ENCODE measurements at places on chromosomes 6 and 20.

- DNase-seq: no peak
Measured at GRCh38 chr6:2988094-2988425, 11.6 kb upstream of the NQO2 start.

- no peak for DNase-seq
Measured at GRCh38 chr6:157503018-157503747, 122.2 kb downstream of the ZDHHC14 start.

DNA sequence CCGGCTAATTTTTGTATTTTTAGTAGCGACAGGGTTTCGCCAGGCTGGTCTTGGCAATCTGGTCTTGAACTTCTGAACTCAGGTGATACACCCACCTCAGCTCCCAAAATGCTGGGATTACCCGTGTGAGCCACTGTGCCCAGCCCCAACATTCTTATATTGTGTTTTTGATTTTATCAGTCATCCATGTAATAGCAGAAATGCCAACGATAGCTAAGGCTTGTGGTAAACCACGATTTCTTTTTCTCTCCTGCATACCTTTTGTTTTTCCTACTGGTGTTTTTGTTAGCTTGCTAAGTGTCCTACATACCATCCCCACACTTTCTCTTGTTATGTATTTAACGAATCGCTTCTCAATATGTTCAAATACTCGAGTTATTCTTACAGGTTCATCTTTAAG lies 12.1 kb downstream of the PHACTR2 start:
- DNase-seq: no peak

DNA sequence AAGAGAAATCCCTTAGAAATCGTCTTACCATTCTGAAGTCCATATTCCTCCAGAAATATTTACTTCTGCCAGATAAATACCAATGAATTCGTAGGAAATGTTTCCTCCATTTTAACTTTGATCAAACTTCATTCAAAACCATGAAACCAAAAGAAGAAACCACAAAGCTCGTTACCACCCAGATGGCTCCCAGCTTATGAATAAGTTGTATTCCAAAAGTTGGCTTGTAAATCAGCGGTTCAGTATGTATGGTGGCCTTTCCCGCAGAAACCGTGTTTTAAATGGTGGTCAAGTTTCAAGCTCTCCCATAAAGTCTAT lies 73.6 kb upstream of the RIPOR2 start:
- no peak for DNase-seq

- no peak for DNase-seq
Measured at GRCh38 chr6:11294228-11294627, 61.8 kb upstream of the NEDD9 start.

DNA sequence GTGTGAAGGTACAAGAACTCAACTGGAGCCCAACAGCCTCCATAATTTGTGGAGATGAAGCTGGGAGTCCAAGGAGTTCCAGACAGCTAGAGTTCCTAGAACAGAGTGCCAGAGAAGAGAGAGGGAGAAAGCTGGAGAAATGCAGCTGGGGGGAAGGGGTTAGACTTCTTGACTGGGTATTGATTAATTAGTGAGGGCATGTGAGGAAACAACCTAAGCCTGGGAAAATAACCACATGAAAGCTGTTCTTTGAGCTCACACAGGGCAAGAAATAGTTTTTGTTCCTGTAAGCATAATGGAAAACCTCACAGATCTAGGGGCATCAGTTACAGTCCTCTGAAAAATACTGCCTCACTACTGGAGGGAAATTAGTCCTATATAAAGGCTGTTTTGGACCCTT lies 230.5 kb upstream of the FKBP1C start:
- DNase-seq: no peak

DNA sequence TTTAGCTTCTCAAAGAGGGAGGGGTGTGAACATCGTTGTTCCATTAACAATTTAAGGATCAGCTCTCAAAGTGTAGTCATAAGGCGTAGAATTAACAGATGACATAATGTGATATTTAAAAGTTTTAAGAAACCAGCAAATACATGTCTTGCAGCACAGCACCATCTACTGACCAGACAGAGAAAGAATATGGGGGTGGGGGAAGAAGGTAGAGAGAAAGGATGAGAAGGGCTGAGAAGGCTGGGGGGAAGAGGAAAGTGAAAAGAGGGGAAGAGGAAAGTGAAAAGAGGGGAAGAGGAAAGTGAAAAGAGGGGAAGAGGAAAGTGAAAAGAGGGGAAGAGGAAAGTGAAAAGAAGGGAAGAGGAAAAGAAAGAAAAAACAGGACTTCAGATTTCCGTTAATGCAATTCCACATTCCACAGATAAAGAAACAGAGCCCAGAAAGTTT lies 80.9 kb downstream of the HAO1 start:
- no peak for DNase-seq

DNA sequence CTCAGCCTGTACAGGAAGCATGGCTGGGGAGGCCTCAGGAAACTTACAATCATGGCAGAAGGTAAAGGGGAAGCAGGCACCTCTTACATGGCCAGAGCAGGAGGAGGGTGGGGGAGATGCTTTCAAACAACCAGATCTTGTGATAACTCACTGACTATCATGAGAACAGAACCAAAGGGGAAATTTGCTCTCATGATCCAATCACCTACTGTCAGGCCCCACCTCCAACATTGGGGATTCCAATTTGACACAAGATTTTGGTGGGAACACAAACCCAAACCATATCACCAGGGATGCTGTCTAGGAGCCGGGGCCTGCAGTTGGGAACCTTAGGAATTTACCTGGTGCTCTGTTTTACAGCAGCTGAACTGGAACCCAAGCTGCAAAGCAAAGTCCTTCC lies 191.1 kb upstream of the CITED2 start:
- no peak for DNase-seq

DNA sequence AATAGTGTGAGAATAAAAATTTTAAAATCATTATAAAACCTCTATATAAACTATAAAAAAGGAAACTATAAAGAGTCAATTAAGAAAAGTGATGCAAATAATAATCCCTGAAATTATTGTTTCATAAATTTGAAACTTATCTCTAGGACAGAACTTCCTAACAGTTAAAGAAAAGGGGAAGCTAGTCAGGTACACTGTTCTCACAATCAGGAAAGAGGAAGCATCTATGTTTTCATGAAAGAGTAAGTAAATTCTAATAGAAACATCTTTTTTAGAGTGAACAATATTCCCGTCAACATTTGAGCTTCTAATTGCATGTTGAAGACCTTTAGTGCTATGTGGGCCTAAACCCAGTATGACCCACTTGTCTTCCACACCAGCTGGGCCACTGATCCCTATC lies 1.2 kb upstream of the ADGRF1 start:
- no peak for DNase-seq

- DNase-seq: no peak
Measured at GRCh38 chr6:93183531-93183972, 235.8 kb downstream of the EPHA7 start.

GRCh38 chr6:91433660-91434534 lies 847.0 kb upstream of the MAP3K7 start:
- no peak for DNase-seq

DNA sequence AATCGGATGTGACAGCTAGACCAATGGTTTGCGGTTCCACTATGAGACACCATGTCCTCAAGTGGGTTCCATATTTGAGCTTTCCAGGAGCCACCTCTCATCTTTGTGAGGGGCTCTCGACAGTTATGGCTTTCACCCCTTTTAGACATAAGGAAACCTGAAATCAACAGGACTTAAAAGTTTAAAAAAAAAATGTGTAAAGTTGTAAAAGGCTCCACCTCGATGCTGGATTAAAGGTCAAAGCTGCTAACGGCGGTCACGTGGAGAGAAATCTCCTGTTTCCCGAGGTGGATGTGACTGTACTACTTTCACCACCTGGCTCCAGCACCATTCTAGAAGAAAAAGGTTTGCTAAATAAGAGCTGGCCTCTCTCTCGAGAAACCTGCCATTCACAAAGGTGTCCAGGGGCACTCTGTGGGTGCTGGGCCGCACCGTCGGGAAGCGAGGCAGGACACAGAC lies 542 bp downstream of the ATP5F1E start:
- no peak for DNase-seq

DNA sequence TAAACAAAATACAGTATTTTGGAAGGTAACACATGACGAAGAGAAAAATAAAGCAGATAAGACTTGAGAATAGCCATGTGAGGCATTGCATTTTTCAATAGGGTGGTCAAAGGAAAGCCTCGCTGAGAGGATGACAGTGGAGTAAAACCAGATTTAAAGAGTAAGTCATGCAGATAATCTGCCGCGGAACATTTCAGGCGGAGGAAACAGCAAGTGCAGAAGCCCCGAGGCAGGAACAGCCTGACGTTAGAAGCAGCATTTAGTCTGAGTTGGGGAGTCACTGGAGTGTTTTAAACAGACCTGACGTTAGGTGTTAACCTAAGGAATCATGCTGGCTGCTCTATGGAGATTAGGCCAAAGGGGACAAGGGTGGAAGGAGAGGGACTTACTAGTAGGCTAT lies 65.0 kb upstream of the VSTM2L start:
- no peak for DNase-seq

DNA sequence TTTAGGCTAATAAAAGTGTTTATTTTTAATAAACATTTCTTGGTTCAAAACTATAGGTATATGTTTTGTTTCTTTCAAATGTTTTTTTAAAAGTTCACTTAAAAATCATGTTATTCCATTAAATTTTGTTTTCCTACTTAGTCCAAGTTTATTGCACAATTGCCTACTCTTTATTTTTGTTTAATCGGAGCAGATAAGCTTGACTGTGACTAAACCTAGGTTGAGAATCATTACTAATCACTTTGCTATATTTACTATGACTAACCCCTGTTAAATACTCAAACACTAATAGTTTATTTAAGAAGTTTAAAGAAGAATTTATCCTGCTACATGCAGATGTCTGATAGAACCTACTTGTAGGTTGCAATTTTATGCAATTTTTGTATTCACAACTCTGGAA lies 18.8 kb downstream of the MAP3K4 start:
- no peak for DNase-seq

- DNase-seq: no peak
Measured at GRCh38 chr20:3932277-3932676, 43.1 kb downstream of the PANK2 start.

DNA sequence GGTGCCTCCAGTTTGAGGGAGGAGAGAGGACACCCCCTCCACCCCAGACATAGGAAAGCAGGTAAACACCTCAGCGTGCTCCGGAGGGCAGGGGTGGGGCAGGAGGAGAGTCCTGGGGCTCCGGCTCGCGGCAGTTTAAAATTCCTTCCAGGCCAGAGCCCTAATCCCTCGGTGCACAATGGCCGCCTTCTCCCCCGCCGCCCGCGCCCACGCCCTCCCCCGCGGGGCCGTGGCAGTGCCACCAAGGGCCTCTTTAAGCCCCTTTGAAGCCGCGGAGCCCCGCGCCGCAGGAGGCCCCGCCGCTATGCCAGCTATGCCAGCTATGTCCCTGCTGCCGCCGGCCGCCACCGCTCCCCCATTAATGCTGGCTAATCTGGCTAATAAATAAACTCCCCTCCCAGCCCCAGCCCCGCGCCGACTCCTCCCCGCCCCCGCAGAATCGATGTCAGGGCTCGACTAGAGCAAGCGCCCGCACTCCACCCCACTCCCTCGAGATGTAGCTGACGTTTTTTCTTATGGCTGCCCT lies 125.1 kb downstream of the MRPL14 start:
- no peak for DNase-seq

- DNase-seq: peak; percentile 39
Measured at GRCh38 chr20:62367136-62367632, at the start of gene LAMA5. Gene LAMA5, minus strand, starts transcription at chr20:62367312. Its CDS starts 67 bp downstream, at chr20:62367245.

- DNase-seq: no peak
Measured at GRCh38 chr6:86471791-86472190, 465.5 kb upstream of the HTR1E start.

- DNase-seq: no peak
Measured at GRCh38 chr6:113344969-113345368, 512.2 kb upstream of the MARCKS start.

GRCh38 chr20:17782768-17783167 lies 83.0 kb downstream of the BANF2 start:
- no peak for DNase-seq
